ENCODE measurements at places on chromosomes 11 and 22.

DNA sequence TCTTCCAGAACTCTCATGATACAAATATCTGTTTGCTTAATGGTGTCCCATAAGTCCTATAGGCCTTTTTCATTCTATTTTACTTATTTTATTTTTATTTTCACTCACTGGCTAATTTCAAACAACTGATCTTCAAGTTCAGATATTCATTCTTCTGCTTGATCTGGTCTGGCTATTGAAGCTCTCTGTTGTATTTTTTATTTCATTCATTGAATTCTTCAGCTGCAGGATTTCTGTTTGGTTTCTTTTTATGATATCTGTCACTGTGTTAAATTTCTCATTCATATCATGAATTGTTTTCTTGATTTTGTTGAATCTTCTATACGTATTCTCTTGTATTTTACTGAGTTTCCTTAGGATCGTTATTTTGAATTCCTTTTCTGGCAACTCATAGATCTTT is 2.6 kb upstream of the OR10A3 start:
- no peak for DNase-seq

- peak; percentile 8 for DNase-seq
These were observed 53.8 kb downstream of the ST14 start for GRCh38 chr11:130213143-130213978.

- no peak for DNase-seq
These were observed 212.1 kb downstream of the NELL1 start for GRCh38 chr11:20881328-20882079.

- DNase-seq, result no peak
These were observed 24.8 kb upstream of the FNBP4 start for GRCh38 chr11:47791774-47792430.

DNA sequence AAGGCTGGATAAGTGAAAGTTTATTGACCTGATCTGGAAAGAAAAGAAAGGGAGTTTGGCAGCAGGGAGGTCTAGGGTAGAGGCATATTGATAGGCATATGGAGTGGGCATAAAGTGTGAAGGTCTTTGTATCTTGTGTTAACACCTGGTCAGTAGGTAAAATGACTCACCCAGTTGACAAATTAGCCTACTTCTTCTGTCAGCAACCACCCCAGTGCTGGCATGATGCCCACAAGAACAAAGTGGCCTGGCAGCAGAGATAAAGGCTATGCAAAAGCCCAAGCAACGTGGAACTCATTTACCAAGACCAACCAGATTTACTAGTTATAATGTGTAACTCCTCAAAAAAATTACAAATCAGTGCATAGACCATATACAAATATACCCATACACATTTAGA is 4.9 kb downstream of the OR10A3 start:
- no peak for DNase-seq

GRCh38 chr11:75888416-75888815 is 73.4 kb downstream of the UVRAG start:
- no peak for DNase-seq

DNA sequence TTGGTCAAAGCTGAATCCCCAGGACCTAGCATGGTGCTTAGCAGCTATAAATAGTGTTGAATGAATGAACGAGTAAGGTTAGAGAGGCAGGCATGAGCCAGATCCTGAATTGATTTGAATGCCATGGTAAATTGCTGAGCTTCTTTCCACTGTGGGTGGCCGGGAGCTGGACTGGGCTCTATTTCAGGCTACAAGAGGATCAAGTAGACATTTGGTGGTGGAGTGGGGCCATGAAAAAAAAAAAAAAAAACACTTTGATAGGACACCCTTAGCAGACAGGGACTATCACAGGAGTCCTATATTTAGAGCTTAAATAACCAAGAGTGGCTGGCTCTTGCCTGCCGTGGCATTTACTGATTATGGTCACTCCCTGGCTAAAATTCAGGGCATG is 77.6 kb downstream of the MIAT start:
- DNase-seq, result no peak

DNA sequence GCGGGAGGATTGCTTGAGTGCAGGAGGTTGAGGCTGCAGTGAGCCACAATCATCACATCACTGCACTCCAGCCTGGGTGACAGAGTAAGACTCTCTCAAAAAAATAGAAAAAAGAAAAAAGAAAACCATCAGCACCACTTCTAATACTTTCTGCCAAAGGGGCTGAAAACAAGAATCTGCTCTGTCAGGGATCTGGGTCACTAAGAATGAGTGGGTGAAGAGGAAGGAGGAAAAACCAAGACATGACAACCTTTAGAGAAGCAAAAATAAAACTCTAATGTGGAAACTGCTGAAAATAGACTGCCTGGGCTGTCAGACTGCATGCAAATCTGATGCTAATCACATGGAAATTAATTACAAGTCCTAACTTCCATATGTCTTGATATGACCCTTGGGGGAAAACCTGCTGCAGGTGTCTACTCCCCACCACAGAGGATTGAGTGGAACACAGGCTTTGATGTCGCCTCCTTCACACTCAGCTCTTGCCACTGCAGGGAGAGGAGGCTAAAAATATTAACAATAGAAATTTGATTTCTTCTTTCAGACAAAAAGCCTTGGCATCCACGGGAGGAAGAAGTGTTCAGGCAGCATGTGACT is 62.5 kb upstream of the CRTAM start:
- no peak for DNase-seq

- DNase-seq, result no peak
These were observed 179.2 kb downstream of the DBX1 start for GRCh38 chr11:19980957-19981669.

- DNase-seq, result no peak
These were observed 77.2 kb downstream of the PRR5L start for GRCh38 chr11:36373016-36374010.
